ENCODE measurements at places on chromosomes 1 and 21.

DNA sequence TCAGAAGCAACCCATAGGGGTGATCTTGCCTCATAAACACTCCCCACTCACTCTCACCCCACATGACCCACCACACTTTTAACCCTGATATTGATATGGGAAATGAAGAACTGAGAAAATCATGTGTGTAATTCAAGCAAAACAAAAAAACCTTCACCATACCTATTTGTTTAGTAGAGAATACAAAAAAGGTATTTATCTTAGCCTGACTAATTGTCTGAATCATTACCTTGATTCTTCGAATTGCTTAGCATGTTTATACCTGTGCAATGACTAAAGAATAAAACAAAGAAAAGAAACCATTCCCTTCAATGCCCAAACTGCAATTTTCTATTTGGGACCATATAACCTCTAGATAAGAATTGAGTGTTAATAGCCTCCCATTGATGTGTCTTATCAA lies 1.8 kb downstream of the CLDN17 start:
- no peak for DNase-seq

DNA sequence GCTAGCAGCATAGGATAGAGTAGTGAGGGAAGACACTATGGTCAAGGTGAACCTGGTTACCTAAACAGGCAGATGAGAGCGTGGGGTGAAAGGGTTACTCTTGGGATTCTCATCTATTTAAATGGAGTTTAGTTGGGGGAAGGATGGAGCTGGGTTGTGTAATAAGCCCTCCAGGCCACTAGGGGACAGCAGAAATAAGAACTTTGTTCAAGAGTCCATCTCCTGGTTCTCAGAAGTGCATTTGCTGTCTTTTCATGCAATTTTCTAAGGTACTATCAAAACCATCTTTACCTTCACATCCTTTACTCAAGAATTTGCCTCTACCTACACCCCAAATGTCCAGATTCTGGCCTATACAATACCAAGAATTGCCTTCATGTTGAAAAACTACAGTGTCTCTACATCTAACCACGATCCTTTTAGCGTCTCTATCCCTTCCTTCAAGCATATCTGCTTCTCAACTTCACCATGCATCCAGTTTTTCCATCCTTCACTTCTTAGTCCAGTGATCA lies 28.0 kb downstream of the SLAMF1 start:
- DNase-seq: no peak

- no peak for DNase-seq
Observed at GRCh38 chr1:66374148-66374547, 159.8 kb upstream of the SGIP1 start.

DNA sequence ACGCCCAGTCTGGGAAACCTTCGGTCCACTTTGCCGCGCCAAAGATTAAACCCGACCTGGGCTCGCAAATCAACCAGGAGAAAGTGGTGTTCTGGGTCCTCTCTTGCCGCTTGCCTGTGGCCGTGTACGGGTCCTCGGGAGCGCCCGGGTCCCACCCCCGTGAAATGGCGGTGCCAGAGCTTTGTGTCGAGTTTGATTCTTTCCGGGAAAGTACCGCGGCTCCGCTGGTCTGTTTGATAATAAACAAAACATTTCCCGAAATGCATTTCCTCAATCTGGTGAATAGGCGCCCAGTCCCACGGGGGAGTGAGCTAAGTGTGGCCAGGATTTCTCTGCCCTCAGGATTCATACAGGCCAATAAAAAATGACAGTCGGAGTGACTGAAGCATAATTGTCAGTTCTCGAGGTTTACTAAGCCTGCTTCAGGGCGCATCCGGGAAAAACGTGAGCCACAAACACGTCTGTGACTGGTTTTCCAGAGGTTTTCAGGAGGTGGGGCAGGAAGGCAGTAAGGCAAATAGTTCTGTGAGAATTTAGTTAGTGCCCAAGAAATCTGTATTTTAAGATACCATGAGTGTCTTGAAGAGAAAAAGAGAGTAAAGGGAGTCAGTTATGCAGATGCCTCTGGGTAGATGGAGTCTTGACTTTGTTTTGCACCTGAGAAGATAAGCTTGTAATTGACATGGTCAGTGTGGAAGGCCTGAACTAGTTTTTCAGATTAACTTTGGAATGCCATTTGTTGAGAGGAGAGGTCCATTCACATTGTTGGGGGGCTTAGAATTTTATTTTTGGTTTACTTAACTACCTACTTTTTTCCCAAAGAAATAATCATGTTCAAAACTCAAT lies 675 bp downstream of the IFNAR1 start:
- peak; percentile 69 for DNase-seq

GRCh38 chr1:42422737-42423136 lies 33.1 kb downstream of the ZMYND12 start:
- DNase-seq: no peak

GRCh38 chr21:38496224-38496623 lies 2.1 kb downstream of the ERG start:
- DNase-seq: no peak

DNA sequence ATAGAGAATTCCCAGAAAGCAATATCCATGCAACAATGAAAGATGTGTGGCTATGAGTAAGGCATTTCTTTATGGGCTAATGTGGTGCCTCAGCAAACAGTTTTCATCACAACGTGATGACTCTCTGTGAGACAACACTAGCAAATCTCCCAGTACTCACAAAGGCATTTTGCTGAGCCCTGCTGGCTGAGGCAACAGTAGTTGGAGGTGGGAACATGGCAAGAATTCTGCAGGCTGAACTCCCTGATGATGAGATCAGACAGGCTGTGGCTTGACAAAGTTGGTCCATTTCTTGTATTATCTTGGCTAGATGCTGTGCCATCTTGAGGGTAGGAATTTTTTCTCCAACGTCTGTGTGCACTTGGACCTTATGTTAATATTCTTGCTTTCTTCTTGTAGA lies 24.6 kb downstream of the PROX1 start:
- DNase-seq: no peak

GRCh38 chr21:41055266-41055665 lies 112.7 kb upstream of the BACE2 start:
- no peak for DNase-seq

DNA sequence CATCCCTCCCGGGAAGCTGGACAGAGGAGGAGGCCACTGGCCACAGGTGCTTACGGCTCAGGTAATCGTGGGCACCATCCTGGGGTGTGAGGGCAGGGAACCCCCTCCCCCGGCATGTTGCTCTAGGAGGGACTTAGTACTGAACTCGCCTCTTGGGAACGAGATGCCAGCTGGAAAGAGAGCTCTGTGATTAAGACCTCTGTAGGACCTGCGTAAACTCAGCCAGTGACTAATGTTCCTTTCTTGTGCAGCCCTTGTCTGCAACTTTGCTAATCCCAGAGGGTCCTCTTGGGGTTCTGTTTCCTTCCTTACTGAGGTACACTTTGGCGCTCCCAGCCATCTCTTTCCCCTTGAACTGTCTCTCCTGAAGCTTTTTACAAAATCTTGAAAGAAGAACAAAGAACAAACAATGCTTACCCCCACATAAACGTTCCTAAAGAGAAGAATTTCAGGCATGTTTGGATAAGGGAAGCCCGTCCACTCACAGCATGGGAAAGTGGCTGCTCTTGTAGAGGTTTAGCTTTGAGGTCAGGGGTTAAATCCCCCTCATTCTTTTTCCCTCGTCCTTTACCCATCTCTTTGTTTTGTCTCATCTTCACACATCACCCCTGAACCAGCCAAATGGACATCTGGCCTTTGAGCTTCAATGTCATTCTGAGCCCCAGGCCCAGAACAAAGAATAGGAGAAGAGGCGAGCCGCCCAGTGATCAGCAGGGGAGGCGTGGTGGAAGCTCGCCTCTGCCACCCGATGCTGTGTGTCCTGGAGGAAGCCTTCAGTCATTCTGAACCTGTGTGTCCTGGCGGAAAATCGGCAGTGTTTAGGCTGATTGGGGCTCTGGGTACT lies 37.4 kb downstream of the CITED4 start:
- no peak for DNase-seq

DNA sequence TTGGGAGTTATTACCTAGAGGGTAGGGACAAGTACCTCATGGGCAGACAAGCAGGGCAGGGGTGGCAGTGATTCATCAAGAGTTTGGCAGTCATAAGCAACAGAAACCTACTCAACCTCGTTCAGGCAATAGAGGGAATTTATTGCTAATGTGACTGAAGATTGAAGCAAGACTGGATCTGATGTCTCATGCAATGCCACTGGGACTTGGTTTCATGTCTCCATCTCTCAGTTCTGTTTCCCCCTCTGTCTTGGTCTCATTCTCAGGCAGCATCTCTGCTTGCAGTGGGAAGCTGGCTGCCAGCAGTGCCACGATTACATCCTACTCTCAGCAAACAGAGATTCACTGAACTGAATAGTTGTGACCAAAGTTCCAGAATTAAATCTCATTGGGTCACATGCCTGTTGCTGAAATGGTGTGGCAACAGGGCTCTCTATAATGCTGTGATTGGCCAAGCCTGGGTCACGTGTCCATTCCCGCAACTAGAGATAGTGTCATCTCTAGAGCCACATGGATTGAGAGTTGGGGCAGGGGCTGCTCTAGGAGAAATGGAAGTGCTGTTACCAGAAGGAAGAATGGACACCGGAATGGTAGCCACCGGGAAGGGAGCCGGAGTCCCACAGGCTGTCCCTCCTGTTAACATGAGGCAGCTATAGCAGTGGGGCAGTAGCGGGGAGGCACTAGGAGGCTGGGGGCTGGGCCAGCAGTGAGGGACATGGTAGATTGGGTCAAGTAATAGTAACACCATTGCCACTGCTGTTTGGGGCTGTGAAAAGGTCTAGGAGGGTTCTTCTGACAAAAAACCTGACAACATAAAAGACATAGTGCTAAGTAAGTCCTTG lies 3.9 kb upstream of the CDC42 start:
- no peak for DNase-seq

DNA sequence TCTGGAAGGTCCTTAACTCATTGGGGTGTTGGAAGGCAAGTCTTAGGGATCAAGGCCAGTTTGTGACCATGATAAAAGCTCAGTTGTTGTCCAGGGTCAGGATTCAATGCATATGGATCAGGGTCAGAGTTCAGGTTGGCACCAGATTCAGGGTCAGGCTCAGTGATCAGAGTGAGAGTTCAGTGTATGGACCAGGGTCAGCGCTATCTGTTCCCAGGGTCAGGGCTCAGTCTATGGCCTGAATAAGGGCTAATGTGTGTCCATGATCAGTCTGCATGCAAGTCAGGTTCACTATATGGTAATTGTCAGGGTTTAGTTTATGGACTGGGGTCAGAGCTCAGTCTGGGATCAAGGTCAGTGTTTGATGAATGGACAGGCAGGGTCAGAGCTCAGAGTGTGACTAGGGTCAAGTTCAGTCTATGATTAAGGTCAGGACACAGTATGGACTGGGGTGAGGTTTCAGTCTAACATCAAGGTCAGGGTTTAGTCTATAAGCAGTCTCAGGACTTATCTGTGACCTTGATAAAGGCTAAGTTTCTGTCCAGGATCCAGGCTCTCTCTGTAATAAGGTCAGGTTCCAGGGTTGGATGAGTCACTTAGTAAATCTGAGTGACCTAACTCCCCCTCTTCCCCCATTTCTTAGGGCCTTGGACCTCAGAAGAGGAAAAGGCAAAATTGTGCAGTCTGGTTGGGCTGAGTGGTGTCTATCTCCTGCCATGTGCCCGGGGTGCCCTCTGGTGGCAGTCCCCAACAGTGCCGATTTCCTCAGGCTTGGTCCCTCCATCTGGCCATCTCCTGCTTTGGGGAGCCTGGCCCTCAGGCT lies 23.8 kb downstream of the KNCN start:
- DNase-seq: peak; percentile 72

DNA sequence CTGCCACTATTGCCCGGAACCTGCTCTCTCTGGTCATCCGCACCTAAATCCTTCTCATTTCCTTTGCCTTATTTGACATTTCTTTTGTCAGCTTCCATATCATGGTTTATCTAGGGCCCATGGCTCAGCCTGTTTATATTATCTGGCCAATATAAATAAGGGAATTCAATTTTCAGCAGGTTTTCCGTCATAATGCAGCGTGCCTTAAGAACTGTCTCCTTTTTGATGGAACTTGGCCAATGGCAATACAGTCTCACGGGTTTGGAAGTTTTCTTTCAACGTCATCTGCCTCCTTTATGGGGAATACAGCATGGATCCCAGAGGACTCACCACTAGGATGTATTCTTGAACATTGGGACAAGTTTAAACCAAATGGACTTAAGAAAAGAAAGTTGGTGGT lies 77.8 kb upstream of the KIAA0040 start:
- DNase-seq: no peak

- DNase-seq: no peak
Observed at GRCh38 chr1:200917291-200917817, 22.7 kb downstream of the INAVA start.

DNA sequence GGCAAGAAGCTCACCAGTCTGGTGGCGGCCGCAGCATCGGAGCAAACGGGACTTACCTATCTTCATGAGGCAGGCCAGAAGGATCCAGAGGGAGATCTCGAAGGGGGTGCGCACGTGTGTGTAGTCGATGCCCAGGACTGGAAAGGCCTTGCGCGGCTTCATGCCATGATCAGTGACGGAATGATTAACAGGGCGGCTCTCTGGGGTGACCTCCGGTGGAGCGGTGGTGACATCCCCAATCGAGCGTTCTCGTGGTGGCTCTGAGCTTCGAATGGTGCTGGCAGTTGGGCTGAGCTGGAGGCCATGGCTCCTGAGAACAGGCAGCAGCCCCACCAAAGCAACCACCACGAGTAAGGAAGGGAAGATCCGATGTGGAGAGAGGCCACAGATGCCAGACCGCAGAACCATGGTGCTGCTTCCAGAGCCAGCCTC lies 982 bp downstream of the SLC9A1 start:
- DNase-seq: no peak

GRCh38 chr1:240555524-240555923 lies 56.4 kb downstream of the GREM2 start:
- no peak for DNase-seq

Measured in lower leg skin (tissue), 4 donors.